ENCODE measurements at places on chromosomes 7 and 10. TPM values are rescaled to one million over a fixed set of nuclear protein-coding genes. Genes with fewer than 3 reads are reported as not detected.

TFEC gene
- 5.6 TPM for total RNA-seq

TBXAS1 gene
- 17.9 TPM for total RNA-seq

ADAM12 gene
- 16.4 TPM for total RNA-seq

CRYGN gene
- 1.3 TPM for total RNA-seq

ICA1 gene
- total RNA-seq: 45.7 TPM

All from breast epithelium (tissue), 4 donors.